ENCODE measurements at places on chromosomes 6 and 20.

DNA sequence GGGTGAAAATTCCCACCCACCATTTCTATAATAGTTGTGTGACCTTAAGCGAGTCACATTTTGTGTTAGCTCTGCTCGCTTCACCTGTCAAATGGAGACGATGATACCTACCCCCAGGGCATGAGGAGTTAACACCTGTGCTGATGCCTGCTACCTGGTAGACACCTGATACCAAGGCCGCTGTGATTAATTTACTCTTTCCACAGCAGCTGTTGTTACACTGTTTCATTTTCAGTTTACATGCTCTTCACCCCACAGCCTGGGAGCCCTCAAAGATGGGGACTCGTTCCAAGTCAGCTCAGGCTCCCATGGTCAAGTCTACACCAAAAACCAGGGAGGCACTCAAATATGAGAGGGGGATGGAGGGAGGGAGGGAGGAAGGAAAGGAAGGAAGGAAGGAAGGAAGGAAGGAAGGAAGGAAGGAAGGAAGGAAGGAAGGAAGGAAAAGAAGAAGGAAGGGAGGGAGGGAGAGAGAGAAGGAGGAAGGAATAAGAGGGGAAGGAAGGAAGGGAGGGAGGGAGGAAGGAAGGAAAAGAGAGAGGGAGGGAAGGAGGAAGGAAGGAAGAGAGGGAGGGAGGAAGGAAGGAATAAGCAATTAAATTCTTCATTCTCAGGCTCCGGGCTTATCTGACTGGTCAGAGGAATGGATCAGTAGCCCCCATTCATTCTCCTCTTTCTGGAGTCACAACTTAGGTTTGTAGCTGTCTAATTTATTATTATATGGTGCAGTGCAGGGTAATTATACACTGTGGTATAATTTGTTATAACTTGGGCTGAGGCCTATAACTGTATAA lies 40.9 kb downstream of the PDYN start:
- DNase-seq, result no peak

DNA sequence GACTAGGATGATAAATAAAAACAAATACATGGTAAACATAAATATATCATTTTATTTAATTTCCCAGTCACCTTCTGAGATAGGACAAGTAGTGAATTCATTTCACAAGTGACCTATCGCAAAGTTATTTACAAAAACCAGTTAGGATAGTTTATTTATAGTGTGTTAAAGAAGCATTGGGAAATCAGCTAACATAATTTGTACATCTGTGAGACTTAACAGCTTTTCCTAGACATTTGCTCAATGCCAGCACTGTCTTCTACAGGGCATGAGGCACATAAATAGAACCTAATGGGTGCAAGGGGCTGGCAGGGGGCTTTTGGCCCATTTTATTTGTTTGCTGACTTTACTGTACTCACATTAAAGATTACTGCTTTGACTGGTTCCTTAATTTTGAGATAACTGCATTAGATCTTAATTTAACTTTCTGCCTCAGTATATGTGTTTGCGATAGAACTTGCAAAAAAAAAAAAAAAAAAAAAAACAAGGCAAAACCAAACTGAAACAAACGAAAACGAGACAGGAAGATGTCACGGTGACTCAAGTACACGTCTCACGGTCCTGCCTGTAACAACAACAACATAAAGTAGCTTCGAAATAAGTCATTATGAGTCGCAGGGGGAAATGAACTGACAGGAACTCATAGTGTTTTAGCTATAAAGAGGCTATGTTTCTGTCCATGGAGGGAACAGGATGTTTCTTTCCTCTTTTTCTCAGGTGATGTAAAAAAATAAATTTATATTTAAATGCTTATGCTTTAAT lies 133.7 kb upstream of the GMDS start:
- peak; percentile 10 for DNase-seq

GRCh38 chr6:169786349-169786748 lies 34.9 kb downstream of the ERMARD start:
- DNase-seq, result no peak

- DNase-seq, result no peak
Observed at GRCh38 chr6:31510007-31510406, 12.1 kb downstream of the MICB start.

DNA sequence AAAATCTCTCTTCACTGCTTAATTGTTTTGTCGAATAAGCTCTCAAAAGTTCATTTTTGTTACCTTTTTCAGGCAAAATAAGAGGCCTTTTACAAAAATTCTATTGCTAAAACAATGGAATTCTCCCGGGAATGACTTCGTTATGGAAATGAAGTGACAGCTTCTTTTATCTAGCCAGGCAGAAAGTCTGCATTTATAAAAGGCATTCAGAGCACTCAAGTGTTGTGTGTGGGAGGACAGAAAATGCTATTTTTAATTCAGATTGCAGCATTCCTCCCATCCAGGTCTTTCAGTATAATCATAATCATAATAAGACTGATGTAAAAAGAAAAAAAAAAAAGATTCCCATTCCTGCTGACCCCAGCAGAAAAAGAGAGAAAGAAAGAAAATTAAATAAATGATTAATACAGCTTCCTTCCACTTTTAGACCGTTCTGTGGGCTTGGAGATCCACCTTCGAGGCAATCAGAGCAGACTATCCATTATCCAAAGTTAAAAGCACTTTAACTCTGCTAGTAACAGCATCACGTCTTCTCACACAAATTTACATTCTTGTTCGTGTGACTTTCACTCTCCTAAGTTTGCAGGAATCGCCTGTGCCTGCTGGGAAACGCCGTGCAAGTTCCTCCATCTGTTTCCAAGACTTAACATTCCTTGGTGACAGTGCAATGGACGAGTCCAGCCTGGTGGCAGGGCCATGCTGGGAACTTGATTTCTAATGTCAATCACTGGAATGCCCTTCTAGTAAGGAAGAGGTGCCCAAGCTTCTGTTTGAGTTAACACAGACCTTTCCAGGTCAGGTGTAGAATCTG lies 258.8 kb downstream of the GMPR start:
- no peak for DNase-seq

All from stimulated activated CD4-positive, alpha-beta T cell treated with anti-CD3 and anti-CD28 coated beads, Interleukin-15, amount 100 ng/mL, for 48 hours (primary cell).